ENCODE measurements at places on chromosomes 5 and 9. TPM values are rescaled to one million over a fixed set of nuclear protein-coding genes. Genes with fewer than 3 reads are reported as not detected.

DNA sequence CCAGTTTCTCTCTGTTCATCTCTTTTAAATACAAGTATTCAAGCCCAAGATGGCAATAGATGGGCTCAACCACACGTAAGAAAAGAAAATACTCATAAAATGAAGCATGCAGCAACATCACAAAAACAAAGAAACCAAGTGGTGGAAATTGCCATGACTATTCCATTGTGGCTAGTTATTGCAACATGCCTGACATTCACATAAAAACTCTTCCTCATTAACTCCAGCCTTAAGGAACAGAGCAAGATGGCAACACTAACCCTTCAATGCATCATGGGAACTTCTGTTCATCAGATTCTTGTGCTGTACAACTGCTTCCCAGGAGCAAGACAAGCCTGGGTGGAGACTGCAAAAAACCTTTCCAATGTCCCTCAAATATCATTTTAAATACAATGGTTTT is 1.4 kb upstream of the GLIS3 start:
- no peak for DNase-seq

GRCh38 chr5:64612344-64612961 is 77.8 kb upstream of the SHISAL2B start:
- peak; percentile 61 for DNase-seq

DNA sequence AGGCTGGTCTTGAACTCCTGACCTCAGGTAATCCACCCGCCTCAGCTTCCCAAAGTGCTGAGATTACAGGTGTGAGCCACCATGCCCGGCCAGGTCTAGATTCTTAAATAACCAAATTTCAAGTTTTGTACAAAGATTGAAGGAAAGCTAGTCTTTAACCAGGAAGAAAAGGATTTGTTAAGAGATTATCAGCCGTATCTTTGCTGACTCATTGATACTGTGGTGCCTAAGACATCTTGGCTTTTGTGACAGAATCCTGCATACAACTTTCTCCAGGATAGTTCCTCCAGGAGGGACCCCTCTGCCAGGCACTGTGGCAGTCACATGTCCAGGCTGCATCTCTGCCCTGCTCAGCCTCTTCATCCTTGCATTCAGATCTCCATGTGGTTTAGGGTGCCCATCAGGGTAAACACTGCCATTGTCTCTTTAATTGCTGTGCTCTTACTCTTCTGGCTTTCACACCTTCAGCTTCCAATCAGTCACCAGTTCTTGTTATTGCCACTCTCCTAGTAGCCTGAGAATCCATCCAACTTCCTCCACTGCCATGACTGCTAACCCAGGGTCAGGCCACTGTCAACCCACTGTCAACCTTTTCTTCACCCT is 10.0 kb downstream of the MAP3K1 start:
- DNase-seq = no peak

GRCh38 chr5:4995014-4995413 is 145.1 kb upstream of the ADAMTS16 start:
- DNase-seq = no peak

DNA sequence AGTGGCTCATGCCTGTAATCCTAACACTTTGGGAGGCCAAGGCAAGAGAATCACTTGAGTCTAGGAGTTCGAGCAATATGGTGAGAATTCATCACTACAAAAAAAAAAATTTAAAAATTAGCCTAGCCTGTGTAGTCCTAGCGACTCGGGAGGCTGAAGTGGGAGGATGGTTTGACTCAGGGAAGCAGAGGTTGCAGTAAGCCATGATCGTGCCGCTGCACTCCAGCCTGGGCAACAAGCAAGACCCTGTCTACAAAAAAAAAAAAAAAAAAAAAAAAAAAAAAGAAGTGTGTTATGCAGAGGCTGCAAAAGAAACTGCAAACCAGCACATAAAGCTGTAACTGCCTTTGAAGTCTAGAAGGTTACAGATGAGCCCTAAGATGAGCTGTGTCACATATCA is 116.9 kb upstream of the SLC1A3 start:
- no peak for DNase-seq

GRCh38 chr5:170863646-170864045 is 1.8 kb downstream of the RANBP17 start:
- no peak for DNase-seq

- no peak for DNase-seq
Observed at GRCh38 chr5:15574806-15575325, 74.9 kb downstream of the FBXL7 start.

- no peak for DNase-seq
Observed at GRCh38 chr5:27705661-27706060, 667.3 kb upstream of the CDH9 start.

GRCh38 chr9:126673689-126674364 is 60.1 kb downstream of the LMX1B start:
- no peak for DNase-seq

GRCh38 chr9:85676790-85677189 is 65.0 kb downstream of the AGTPBP1 start:
- DNase-seq = no peak

GRCh38 chr5:125551246-125551645 is 804.8 kb upstream of the ZNF608 start:
- DNase-seq = no peak

DNA sequence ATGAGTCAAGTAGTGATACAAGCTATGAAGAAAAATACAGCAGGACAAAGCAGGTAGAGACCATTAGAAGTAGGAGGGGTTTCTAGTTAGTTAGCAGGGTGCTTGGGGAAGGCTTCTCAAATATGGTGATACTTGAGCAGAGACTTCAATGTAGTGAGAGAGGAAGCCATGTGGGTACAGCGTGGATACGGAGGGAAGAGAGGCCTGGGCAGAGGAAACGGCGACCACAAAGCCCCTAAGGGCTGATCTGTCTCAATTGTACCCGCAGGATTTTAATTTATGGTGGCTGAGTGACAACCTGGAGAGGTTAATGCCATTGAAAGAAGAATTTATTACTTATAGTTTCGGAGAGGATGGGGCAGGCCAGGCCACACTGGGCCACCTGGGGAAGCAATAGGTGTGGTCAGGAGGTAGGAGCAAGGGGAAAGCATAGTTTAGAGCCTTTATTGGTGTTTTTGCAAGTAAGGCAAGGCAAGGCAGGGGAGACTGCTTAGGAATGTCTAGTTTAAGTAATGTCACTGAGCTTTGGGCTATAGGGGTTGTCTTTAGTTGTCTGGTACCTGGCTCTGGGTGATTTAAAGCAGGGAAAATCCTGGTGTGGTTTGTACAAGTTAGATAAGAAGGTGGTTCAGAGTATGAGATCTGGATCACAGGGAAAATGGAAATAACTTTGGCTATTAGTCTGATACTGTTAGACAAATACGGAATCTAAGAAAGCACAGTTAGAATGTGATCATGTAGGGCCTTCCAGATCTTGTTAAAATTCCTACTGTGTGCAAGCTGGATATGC is 42.6 kb downstream of the GCNT4 start:
- no peak for DNase-seq

GRCh38 chr9:131608493-131609037 is 63.2 kb downstream of the PRRT1B start:
- peak; percentile 84 for DNase-seq

DNA sequence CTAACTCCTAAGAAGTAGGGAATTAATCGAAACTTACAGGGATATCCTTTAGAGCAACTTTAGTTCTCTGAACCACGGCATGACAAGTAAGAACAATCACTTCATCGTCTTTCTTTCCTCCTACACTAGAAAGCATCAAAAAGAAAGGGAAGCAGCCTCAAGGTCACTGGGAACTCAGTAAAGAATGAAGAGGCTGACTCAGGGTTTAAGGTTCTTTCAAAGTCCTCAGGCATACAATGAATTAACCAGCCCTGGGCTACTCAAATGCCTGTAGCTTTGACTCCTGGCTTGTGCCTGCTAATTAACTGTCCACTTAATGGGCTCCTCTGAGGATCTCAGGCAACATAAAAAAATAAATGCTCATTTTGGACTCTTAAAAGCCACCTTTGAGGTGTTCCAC is 102.0 kb downstream of the TRIM32 start:
- DNase-seq = no peak

- no peak for DNase-seq
Observed at GRCh38 chr9:69496846-69497450, 171.9 kb downstream of the ENTREP1 start.

- peak; percentile 91 for DNase-seq
Observed at GRCh38 chr5:177366528-177367322, 9.0 kb downstream of the RGS14 start.

DNA sequence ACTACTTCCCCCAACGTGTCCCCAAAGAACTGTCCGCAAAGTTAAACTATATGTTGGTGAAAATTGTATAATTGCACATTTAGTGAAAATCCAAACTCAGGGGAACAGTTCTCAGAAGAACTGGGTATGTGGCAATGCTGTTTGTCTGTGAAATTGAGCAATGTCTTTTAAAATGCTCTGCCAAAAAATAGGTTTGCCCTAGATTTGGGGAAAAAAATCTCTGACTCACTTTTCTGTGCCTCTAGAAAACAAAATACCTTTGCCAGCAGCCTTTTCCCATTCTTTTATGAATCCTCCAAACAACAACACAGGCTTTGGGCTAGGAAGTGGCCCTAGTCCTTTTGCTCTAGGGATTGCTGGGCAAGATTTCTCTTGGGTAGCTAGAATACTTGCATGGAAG is 37.4 kb upstream of the ZNF608 start:
- no peak for DNase-seq

GRCh38 chr5:66843065-66843464 is 246.9 kb downstream of the MAST4 start:
- DNase-seq = no peak

GRCh38 chr9:129934780-129935179 is 99.5 kb downstream of the USP20 start:
- DNase-seq = no peak

- no peak for DNase-seq
Observed at GRCh38 chr5:172758077-172758833, 12.7 kb downstream of the DUSP1 start.

GRCh38 chr5:42547141-42547540 is 123.9 kb downstream of the GHR start:
- DNase-seq = no peak

DNA sequence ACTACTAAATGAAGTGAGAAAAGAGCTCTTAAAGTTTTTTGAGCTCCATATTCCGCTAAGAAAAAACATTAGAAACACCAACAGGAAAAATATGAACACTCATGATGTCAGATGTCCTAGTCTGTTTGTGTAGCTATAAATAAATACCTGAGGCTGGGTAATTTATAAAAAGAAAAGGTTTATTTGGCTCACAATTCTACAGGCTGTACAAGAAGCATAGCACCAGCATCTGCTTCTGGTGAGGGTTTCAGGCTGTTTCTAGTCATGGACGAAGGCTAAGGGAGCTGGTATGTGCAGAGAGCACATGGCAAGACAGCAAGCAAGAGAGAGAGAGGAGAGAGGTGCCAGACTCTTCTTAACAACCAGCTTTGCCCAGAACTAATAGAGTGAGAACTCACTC is 186.2 kb downstream of the PLK2 start:
- DNase-seq = no peak

Gene OBP2B
- not detected for polyA plus RNA-seq

Gene SH3TC2
- polyA plus RNA-seq = 1.6 TPM

Gene EGFL7
- 48.3 TPM for polyA plus RNA-seq

Gene SMIM32
- 0.13 TPM for polyA plus RNA-seq

Gene ASPN
- 301 TPM for polyA plus RNA-seq

Gene ALDH7A1
- 60.4 TPM for polyA plus RNA-seq

Data from muscle of arm (tissue), 14 donors.